ENCODE measurements at places on chromosomes 12 and 14.

DNA sequence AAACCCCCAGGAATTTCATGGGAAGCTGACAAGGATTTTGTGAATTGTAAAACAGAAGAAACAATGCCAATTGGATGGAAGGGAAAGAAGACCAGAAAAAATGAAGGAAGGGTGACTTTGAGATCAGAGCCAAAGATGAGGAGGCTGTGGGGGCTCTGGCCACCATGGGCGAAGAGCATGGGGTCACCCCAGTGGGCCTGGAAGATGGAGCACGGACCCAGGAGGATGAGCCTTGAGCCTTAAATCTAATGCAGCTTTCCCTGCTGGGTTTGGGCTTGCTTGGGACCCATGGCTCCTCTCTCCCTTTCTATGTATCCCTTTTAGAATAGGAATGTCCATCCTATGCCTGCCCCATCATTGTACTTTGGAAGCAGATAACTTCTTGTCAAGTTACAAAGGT lies 322.2 kb downstream of the TMEM121 start:
- no peak for DNase-seq

- no peak for DNase-seq
Measured at GRCh38 chr12:20369305-20370013, 1.1 kb downstream of the PDE3A start.

DNA sequence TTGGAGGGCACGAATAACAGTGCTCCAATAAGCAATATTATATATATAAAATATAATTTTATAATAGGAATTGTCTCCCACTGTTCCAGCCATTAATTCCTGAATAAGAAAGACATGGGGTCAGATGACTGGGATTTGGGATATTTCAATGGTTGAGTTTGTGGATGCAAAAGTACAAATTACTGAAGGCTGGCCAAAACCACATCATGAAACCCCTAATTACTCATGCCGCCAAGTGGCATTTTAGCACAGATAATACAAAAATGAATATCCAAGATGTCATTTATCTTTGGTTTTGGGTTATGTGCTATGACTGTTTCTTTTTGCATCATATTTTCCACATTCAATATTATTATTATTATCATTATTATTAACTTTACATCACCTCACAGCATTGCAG lies 261.4 kb upstream of the TBX3 start:
- no peak for DNase-seq

DNA sequence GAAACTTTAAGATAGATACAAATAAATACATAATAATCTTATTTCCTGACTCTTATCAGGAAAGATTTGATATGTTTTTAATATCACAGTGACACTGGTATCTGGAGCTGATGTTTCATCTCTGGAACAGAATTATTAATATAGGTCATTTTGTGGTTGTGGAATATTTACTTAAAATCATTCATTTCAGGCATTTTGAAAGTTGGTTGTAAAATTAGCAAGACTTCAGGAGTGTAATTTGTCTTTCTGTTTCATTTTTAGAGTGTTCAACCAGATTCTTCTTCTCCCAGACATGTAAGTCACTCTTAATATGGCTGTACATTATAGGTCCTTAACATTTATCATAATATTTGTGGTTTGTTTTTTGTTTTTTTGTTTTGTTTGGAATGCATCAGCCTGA lies 115.7 kb downstream of the PCNX1 start:
- DNase-seq, result no peak

DNA sequence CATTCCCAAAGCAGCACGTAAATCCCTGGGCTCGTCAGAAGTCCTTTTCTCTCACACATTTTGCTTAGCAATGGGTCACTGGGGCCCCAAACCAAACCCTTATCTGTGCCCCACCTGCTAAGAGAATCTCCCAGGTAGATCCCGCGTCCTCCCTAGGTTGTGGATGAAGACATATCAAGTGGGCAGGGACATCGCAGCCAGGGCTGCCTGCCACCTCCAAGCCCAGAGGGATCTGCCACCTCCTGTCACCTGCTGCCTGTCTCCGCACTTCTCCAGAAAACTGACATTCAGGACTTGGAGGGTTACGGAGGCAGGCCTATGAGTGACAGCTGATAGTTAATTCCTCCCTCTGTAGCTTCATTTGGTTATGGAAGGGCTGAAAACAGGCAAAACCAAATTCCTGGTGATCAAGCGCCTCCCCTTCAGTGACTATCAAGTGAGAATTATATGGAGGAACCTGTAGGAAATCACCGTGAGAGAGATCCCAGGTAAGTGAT lies 19.5 kb downstream of the BCL11B start:
- DNase-seq, result no peak

- no peak for DNase-seq
Measured at GRCh38 chr14:71336489-71337192, 429.4 kb downstream of the PCNX1 start.

GRCh38 chr14:49203676-49204075 lies 382.5 kb downstream of the RPS29 start:
- no peak for DNase-seq

- DNase-seq, result no peak
Measured at GRCh38 chr14:76940021-76940760, 88.3 kb downstream of the IRF2BPL start.

GRCh38 chr14:85534458-85535293 lies 4.7 kb downstream of the FLRT2 start:
- DNase-seq, result no peak

DNA sequence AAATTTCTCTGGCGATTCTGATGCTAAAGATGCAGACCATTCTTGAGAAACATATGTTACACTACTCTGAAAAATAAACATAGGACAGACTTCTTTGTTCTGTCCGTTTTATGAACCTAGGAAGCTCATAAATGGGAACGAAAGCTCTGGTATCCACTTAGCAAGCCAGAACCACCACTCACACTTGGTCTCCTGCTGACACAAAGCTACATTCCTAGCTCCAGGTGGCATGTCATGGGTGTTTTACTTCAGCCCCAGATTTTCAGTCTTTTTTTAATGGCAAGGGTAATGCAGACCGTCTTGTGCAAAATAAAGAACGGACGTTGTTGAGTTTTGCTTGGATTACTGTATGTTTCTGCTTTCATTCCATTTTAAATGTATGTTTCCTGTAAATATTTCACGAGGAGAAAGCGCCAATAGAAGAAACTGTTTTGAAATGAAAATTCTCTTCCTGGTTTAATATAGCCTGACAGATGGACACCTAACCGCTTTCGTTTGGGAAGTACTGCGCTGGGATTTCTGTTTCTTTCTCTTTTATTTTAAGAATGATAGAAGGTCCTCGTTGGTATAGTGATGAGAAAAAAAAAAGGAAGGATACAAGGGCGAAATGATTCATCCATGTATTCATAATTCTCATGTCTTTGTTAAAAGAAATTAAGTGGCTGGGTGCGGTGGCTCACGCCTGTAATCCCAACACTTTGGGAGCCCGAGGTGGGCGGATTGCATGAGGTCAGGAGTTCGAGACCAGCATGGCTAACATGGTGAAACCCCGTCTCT lies 871 bp upstream of the COQ5 start:
- DNase-seq, result no peak

- DNase-seq, result no peak
Measured at GRCh38 chr14:33444136-33444535, 505.5 kb downstream of the NPAS3 start.

DNA sequence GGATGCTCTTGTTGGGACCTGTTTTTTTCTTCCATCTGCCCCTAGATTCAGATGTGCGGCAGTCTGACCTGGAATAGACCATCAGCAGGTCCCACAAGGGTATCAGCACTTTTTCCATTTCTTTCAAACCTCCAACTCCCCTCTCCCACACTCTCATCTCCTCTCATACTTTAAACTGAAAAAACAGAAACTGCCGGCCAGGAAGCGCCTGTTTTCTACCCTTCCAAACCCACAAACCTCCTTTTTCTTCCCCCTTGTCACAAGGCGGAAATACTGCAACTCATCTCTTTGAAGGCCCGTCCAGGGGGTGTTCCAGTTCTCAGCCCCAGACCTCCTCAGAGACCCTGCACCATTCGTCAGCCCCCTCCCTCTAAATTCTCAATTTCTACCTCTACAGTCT lies 62.5 kb upstream of the FKBP4 start:
- DNase-seq, result no peak

- no peak for DNase-seq
Measured at GRCh38 chr14:51012055-51012454, 67.8 kb upstream of the PYGL start.

DNA sequence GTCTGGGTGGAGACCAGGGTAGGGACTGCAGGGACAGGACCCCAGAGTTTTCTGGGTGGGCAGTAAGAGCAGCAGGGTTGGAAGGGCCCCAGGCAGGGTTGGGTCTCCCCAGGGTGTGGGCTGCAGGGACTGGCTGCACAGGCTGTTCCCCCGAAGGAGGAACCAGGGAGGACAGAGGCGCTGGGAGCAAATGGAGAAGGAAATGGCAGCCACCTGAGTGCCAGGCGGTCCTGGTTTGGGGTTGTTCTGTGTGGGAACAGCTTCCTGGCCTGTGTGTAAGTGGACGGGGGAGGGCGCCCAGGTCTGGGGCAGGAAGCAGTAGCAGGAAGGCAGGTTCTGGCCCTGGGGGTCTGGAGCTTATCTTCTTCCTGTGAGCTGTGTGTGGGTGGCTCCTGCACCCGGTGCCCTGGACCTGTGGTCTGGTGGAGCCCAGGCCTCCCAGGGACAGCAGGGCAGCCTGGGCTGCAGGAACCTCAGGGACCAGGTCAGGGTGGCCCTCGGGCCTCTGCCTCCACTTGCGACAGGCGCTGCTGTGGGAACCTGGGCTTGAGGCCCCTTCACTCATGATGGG lies 372.8 kb downstream of the TMEM121 start:
- DNase-seq, result no peak

- DNase-seq, result no peak
Measured at GRCh38 chr12:3371018-3371417, 120.0 kb upstream of the PRMT8 start.

- no peak for DNase-seq
Measured at GRCh38 chr12:77918046-77918445, 87.4 kb downstream of the NAV3 start.

- DNase-seq, result no peak
Measured at GRCh38 chr14:49497725-49498348, 88.3 kb downstream of the RPS29 start.

- no peak for DNase-seq
Measured at GRCh38 chr14:85575617-85575898, 45.6 kb downstream of the FLRT2 start.

- no peak for DNase-seq
Measured at GRCh38 chr14:59811815-59812214, 58.8 kb downstream of the RTN1 start.

- no peak for DNase-seq
Measured at GRCh38 chr12:112122823-112123690, 2.3 kb upstream of the TRAFD1 start.

DNA sequence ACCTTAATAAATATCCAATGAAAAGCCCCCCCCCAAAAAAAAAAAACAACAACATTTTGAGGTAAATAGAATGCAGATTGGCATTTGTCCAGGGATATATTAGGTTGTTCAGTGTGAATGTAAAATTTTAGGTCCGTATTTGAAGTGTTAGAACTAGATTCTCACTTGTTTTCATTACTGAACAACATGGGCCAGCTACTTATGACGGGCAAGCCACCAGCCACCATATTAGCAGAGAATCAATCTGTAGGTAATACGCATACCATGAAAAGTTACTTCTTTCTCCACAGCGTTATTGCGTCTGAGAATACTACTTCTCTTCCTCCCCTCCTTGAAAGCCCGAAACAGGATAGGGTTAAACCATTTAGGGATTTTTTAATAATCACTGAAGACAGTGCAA lies 5.4 kb downstream of the FLRT2 start:
- no peak for DNase-seq

- no peak for DNase-seq
Measured at GRCh38 chr12:3604748-3605586, 114.0 kb downstream of the PRMT8 start.

DNA sequence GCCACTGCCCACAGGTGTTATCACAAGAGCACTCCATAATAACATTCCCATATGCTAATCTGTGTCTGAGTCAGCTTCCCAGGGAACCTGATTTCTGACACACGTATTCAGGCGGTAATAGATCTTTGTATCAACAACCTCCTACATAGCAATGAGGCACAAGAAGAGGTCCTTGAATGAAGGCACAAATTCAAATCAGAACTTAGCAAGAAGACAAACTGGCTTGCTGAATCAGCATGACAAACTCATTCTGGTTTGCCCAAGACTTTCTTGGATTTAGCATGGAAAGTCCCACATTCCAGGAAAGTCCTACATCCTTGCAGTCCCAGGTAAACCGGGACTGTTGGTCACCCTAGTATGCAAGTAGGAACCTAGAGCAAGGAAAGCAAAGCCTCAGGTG lies 33.9 kb upstream of the RNU6-7 start:
- no peak for DNase-seq

DNA sequence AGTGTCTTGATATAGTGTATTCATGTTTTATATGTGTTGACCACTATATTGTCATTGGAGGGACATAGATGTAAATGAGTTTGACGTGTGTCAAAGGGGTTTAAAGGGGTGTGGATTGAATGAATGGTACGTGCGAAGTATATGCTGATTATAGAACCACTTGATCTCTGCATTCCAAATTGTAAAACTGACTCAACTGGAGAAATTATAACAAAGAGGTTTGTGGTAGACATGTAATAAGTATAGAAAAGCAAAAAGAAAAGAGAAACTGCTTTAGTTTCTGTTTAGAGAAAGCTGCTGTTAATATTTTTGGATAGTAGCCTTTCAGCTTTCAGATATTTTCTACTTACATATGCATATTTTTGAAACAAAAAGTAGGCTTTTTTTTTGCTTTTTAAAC lies 8.9 kb upstream of the MYRFL start:
- no peak for DNase-seq

- DNase-seq, result no peak
Measured at GRCh38 chr12:11759899-11760298, 110.4 kb downstream of the ETV6 start.

DNA sequence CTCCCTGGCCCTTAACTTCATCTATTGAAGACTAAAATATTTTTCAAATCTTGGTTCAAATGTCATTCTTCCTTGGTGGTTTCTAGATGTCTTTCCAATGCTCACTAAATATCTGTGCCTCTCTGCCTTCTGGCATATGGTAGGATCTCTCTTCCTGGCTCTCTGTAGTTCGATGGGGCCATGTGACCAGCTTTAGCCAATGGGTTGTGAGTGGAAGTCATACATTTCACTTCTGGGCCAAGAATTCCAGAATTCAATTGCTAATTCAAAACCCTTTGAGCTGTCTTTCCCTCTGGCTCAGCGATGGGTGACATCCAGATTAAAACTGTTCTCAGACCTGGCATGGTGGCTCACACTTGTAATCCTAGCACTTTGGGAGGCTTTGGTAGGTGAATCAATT lies 25.8 kb upstream of the CTDSP2 start:
- no peak for DNase-seq

GRCh38 chr12:28456934-28457710 lies 266.9 kb downstream of the CCDC91 start:
- DNase-seq, result no peak
